ENCODE measurements at places on chromosomes 7 and 10. TPM values are rescaled to one million over a fixed set of nuclear protein-coding genes. Genes with fewer than 3 reads are reported as not detected.

DNA sequence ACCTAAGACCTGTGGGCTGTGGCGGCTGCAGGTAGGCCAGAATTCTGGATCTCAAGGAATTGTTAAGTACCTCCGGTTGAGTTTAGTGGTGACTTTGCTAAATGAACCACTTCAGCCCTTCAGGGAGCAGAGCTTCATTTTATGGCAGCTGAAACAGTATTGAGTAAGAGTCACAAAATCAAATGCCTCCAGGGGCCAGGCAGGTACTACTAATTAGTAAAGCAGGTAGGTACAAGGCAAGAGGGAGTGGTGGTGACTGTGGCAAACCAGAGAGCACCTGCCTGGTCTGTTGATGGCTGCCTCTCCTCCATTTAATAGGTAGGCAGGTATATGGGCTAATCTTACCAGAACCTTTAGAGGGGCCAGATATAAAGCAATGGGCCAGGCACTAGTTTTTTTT lies 118.8 kb downstream of the EMX2 start:
- no peak for DNase-seq

- no peak for DNase-seq
Measured at GRCh38 chr7:151727579-151728285, 149.2 kb downstream of the PRKAG2 start.

DNA sequence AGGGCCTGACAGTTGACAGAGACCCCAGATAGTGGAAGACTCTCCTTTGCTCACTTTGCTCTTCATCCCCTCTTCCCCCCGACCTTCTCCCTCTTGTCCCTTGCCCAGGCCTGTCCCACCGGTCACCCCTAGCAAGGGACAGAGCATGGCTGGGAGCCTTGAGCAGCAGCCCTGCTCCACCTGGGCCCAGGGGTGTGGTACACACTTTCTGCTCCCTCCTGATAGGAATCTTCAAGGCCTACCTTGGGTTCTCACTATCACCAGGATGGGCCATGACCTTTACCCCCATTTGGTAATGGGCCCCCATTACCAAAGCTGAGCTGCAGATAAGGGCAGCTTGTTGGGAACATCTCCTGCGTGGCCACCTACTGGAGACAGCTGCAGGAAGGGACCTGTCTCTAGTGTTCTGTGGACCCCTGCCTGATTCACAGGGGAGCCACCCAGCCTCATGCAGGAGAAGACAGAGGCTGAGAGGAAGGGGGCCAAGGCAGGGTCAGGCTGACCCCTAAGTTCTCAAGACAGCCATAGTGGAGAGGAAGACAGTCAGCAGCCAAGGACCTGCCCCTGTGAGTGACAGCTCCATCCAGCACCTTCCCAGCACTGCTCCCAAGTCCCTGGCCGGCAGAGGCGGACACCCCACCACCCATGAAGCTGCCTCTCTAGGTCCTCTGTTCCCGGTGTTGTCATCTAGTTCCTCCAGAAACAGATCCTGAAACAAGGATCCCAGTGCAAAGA lies 913 bp upstream of the NPC1L1 start:
- DNase-seq = no peak

Gene TSPAN12
- total RNA-seq = 35.6 TPM

GRCh38 chr10:35339942-35340341 lies 3.6 kb downstream of the CCNY start:
- DNase-seq = no peak

Gene EN2
- total RNA-seq = not detected

- DNase-seq = no peak
Measured at GRCh38 chr7:4115442-4115841, 566.7 kb upstream of the FOXK1 start.

Gene NKX2-3
- total RNA-seq = 11.0 TPM

DNA sequence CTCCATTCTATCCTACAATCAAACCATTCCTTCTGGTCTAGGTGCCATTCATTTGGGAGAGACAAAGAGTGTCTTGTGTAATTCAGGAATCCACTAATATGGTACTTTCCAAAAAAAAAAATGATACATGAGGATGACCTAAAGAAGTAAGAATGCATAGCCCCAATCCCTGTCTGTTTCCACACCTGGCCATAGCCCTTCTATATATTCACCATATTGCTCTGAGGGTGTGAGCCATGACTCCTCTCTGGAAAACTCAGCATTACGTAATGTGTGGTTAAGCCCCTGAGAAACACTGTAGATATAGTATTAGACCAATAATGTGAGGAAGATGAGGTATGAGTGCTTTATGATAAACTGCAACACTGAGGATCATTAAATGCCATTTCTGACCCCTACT lies 592.7 kb downstream of the INHBA start:
- no peak for DNase-seq

- DNase-seq = no peak
Measured at GRCh38 chr7:65390588-65390987, 16.9 kb downstream of the ZNF92 start.

DNA sequence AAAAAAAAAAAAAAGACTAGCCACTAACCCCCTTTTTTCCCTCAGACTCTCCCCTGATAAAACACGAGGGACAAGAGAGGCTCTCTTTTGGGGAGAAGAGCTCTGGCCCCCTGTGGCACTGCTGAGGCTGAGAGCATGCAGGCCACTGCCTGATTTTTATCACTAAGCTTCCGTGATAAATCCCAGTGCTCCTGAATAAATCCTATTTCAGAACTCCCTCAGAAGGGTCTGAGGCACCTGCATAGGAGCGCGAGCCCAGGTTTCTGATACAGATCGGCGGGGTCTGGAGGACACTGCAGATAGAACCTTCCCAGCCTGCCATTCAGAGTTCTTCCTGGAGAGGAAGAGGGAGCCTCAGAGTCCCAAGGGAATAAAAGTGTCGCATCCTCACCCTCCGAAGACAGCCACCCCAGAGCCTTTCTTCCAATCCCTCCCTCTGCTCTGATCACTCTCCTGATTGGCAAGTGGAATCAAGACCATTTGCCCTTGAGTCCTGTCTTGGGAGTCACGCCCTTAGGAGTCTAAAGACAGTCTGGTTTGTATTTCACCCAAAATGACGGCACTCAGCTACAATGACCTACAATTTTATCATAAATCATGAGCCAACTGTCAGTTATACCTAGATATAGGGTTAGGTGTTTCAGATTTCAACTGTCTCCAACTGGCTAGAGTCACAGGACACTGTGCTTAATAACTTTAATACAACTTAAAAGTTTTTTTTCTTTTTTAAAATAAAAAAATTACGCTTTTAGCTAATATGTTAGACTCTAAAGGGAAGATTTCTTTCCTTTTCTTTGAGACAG lies 153.5 kb downstream of the RNF216 start:
- DNase-seq = no peak

Gene CPA4
- not detected for total RNA-seq

Gene MOGAT3
- 58.3 TPM for total RNA-seq
